ENCODE measurements at places on chromosomes 13 and 19. TPM values are rescaled to one million over a fixed set of nuclear protein-coding genes. Genes with fewer than 3 reads are reported as not detected.

Gene ADGRE3
- total RNA-seq: 9.6 TPM

DNA sequence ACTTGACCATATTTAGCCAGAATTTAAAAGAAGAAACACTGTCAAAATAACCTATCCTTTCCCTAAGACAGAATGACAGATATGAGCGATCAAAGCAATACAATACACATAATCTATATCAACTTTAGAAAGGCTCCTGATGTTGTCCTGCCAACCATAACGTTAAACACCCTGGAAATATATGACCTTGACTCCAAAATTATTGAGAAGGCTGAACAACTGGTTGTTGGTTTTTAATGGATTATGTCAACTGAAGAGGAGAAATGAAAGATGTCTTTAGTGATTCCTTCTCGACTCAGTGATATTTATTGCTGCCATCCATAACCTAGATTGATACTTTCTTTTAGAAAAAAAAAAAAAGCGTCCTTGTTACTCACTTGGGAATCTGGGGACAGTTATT is 957.2 kb downstream of the SLITRK1 start:
- H3K4me1 ChIP-seq: no peaks in the 10 kb centered on the region
- no peaks in the 10 kb centered on the region for H3K27me3 ChIP-seq
- no peak overlapping the region for H3K4me3 ChIP-seq
- DNase-seq: no peak
- no peaks in the 10 kb centered on the region for H3K36me3 ChIP-seq

GRCh38 chr19:47096721-47097120 is 16.9 kb downstream of the ZC3H4 start:
- H3K27ac ChIP-seq: peak overlapping the region; percentile 91
- peaks cover 38% of the 10 kb centered on the region for H3K4me1 ChIP-seq
- H3K36me3 ChIP-seq: no peaks in the 10 kb centered on the region
- H3K4me3 ChIP-seq: no peak overlapping the region
- no peak for DNase-seq

GRCh38 chr13:76017861-76018556 is 381.9 kb downstream of the LMO7 start:
- no peaks in the 10 kb centered on the region for H3K27me3 ChIP-seq
- H3K4me3 ChIP-seq: no peak overlapping the region
- H3K27ac ChIP-seq: no peak overlapping the region
- peaks cover 7% of the 10 kb centered on the region for H3K4me1 ChIP-seq

All from upper lobe of left lung (tissue), 6 donors.